Inflammatory macrophage (primary cell): ENCODE measurements at places on chromosomes 4 and X.

DNA sequence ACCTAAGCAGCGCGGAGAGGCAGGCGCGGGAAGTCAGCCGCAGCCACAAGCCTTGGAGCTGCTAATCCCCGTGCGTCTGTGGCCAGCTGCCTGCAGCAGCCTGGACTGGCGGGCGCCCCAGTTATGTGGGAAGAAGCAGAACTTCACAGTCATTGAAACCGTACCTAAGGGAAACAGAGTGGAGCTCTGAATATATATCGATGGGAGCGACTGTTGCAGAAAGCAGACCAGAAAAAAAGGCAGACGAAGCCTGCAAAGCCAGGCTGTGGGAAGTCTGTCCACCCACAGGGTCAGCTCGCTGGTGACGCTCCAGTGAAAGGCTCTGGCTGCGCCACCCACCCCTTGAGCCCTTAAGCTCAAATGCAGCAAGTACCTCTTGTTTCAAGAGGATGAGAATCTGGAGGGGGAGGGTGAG, 24.7 kb downstream of the KCNE5 start:
- peak; percentile 47 for DNase-seq

GRCh38 chr4:102734591-102735385, 26.0 kb downstream of the MANBA start:
- DNase-seq = peak; percentile 82

- no peak for DNase-seq
Measured at GRCh38 chrX:10875995-10876394, 235.1 kb upstream of the HCCS start.

GRCh38 chr4:122960611-122961000, 38.2 kb upstream of the NUDT6 start:
- DNase-seq = no peak

- DNase-seq = peak; percentile 6
Measured at GRCh38 chrX:8870411-8870810, 69.2 kb upstream of the FAM9A start.

GRCh38 chr4:78432896-78433295, 118.7 kb upstream of the ANXA3 start:
- DNase-seq = no peak

GRCh38 chrX:135384161-135384836, 37.4 kb upstream of the SMIM10L2A start:
- no peak for DNase-seq

- no peak for DNase-seq
Measured at GRCh38 chrX:153783378-153784013, 2.7 kb downstream of the SRPK3 start.

DNA sequence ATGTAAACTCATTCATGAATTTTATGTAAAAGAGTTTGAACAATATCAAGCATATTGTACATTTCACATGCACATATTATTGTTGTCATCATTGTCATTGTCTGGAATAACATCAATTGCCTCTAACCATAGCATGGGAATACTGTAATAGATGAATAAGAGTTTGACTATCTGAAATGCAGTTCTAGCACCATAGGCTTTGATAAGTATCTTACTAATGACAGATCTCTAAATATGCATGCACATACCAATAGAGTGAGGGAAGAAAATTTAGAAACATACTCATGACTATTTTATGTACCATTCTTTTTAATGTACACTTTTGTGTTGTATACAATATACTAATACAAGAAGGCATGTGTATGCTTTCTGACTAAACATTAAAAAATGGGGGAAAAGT, 161.6 kb upstream of the SPRY1 start:
- no peak for DNase-seq

DNA sequence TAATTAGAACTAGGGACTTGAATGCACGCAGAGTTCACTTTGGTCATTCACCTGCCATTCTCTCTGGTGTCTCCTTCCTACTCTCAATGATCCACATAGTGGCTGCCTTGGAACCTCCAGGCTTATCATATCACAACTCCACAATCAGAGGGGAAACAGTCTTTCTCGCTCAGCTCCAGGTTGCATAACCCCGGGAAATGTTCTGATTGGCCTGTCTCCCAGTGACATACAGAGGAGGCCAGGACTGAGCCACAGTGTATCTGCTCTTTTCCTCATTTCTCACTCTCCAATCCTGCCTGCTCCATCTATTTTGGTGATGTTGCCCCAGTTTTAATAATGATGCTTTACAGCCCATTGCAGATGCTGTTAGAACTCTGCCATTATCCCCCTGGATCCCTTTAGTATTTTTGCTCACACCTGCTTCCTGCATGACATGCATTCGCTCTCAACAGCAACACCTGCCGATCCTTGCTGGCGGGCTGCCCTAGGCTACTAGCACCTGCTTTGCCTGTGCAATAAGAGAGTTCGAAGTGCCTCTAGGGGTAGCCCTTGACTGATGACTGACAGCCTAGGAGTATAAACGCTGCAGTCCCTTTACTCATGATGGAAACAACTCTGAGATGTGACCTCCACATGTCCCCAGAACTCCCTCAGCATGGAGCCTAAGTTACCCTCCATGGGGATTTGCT, 211.3 kb upstream of the RPS6KA3 start:
- DNase-seq = no peak

GRCh38 chr4:26484032-26484515, 6.2 kb downstream of the CCKAR start:
- DNase-seq = no peak

- DNase-seq = no peak
Measured at GRCh38 chr4:27685091-27685490, 824.5 kb downstream of the STIM2 start.
